Fibroblast of skin of left biceps (primary cell): ENCODE measurements at places on chromosomes 11 and 22.

- DNase-seq: no peak
Observed at GRCh38 chr11:114775875-114776621, 97.7 kb downstream of the NXPE2 start.

- no peak for DNase-seq
Observed at GRCh38 chr22:38645430-38645829, 10.8 kb downstream of the FAM227A start.

GRCh38 chr11:97964332-97965004, 1056.3 kb upstream of the CNTN5 start:
- DNase-seq: no peak

DNA sequence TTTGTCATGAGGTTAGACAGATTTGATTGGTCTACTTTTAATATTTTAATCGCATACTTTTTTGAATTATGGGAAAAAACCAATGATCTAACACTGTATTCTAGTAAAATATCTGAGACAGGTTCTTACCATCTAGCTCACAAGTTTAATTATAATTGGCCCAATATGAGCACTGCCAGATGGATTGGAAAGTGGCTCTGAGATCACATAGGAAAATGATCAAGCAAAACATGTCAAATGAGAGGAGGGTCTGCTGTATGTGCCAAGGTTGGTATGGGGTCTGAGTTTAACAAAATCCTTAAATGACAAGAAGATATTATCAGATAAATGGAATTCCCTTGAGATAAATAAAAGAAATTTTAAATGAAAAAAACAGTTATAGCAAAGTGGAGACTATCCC, 264.7 kb downstream of the TTC28 start:
- DNase-seq: no peak

DNA sequence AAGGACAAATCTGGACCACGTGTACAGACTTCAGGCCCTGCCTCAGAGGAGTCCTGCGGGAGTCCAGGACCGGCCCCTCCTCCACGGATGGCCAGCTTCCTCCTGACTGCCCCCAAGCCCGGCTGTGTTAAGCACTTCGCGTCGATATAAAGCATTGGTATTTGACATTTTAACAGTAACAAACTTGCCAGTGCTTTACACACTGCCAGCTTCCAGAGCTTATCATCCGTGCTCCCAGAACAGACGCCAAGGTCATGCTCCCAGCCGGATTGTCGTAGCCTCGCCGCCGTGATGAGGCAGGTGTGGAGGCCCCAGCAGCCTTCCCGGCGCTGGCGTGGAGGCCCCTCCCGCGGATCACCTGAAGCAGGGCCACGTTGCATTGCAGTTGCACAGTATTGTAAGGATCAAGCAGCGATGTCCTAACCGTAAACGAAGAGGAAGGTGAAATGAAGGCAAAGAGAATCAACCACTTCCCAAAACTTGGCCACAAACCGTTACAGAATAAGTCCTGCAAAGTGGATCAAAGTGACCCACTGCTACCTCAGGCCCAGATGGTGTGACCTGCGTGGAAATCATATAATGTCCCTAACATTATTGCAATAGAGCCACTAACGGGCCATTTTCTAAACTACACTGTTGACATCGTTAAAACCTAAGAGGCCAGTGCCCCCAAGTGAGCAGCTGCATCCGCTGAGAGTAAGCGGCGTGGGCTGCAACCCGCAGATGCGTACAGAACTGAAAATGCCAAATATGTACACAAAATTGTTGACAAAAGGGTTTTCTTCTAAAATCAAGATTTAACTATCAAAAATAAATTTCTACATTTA, 51.6 kb downstream of the CERK start:
- no peak for DNase-seq
